ENCODE measurements at places on chromosomes 2 and 18.

GRCh38 chr2:226116346-226116745 lies 683.3 kb downstream of the IRS1 start:
- DNase-seq: no peak

DNA sequence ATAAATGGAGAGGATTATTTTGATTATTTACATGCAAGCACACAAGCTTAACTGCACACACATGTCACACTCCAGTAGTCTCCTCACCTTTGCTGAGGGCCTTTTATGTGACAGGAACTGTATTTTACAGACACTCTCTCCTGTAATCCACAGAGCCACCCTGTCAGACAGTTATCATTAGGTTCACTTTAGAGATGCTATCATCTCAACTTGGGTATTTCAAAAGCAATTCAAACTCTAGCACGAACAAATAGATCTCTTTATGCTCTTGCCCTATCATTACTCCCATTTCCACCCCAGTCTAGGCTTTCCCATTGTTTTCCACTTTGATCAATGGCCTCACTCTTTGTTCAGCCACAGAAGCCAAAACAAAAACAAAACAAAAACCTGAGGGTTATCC lies 281.2 kb upstream of the EPHA4 start:
- DNase-seq: no peak

- DNase-seq: no peak
These were observed 44.7 kb downstream of the TTC32 start for GRCh38 chr2:19857100-19857499.

GRCh38 chr2:31414601-31415241 lies at the start of gene XDH:
TSS of gene XDH (minus strand) at chr2:31414742. CDS start at chr2:31414666, 76 bp downstream.
- DNase-seq: no peak

Measured in hematopoietic multipotent progenitor cell treated with erythropoietin and hydrocortisone succinate and interleukin-3 and kit ligand, for 4 days (in vitro differentiated cells).